Stimulated activated CD4-positive, alpha-beta T cell treated with anti-CD3 and anti-CD28 coated beads, Interleukin-4, amount 100 ng/mL, for 24 hours (primary cell): ENCODE measurements at places on chromosomes 3 and 15.

- DNase-seq: no peak
Observed at GRCh38 chr15:91127236-91127955, 27.3 kb downstream of the SV2B start.

DNA sequence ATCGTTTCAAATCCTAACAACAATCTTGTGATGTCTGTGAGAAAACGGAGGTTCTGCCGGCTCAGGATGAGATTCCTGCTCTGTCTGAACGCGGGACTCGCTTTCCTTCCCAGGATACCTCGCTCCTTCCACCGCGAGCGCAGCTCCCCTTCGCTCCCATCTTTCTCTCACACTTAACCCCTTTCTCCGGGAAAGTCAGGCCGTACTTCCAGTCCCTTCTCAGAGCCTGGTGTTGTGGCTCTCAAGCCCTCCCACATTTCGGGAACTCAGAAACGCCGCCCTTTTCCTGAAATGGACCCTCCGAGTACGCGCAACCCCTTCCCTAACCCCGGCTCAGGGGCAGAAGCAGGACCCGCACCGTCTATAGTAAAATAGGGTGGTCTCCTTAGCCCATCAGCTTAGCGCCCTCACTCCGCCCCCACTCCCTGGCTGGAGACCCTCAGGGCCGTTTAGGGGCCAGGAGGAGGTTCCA lies 378 bp upstream of the FEM1B start:
- DNase-seq: no peak

DNA sequence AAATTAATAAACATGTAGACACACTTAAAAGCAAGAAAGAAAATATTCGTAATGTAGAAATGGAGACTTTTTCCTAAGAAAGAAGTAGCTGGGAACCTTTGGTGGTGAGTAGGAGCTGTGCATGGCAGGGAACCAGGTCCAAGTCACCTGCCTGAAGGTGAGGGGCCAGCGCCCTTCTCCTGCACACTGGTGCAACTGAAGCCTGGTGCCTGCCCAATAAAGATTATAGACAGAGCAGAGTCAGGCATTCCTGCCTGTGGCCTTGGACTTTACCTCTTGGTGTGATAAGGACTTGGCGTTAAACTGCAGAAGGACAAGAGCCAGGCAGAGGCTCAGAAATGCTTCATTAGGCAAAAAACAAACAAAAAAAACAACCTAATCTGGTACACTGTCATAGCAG lies 14.2 kb downstream of the CFAP91 start:
- no peak for DNase-seq

- no peak for DNase-seq
Observed at GRCh38 chr3:143000528-143000927, 842 bp upstream of the U2SURP start.

DNA sequence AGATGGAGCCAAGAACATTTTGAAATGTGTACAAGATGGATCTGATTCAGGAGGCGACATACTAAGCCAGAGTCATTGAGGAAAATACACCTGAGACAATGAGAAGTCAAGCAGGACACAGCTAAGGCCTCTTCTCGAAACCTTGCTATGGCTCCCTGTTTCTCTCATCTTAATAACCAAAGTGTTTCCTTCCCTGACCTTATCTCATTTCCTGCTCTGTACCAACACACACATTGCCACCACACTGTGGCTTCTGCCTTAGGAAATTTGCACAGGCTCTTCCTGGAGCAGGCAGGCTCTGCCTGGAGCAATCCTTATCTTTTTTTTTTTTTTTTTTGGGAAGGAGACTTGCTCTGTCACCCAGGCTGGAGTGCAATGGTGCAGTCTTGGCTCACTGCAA lies 36.6 kb downstream of the OXSM start:
- no peak for DNase-seq

GRCh38 chr3:184746131-184747120 lies 34.6 kb upstream of the MAGEF1 start:
- DNase-seq: no peak

DNA sequence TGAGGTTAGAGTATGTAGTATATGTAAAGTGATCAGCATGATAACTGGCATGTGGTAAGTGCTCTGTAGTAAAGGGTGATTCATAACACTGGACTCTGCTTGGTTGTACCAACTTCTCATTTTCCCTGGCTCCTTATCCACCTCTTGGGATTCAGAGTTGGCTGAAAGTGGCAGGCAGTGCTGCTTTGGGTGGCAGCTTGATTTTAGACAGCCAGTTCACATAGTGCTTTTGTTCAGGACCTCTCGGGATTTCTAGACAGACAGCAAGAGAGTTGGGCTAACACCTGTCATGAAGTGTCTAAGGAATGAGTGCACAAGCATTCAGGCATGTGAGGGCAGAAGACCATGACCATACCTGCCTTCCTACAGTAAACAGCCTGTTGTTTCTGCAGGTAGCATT lies 69.0 kb downstream of the RBM6 start:
- no peak for DNase-seq

DNA sequence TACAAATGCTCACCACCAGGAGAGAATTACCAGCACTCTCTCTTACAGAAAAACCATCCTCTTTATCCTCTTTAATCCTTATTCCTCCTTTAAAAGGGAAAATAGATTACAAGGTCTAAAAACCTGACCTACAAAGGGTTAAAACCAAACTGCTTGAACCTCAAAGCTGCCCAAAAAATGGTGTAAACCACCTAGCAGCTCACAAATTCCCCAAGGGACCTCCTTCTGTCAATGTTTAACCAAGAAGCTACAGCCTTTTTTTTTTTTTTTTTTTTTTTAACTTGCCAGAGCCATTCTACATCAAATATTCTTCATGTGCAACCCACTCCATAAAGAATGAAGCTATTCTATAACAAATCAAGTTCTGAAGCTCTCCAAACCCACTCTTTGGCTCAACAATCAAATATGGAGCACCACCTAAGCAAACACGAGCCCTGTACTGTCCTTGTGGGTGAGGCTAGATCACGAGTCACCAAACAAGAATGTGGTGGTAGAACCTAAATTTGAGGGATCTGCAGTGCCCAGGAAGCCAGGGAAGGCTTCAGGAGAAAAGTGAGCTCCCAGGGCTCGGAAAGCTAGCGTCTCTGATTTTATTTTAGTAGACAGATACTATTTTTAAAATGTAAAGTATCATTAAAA lies 20.1 kb downstream of the OSBPL10 start:
- DNase-seq: no peak

- DNase-seq: no peak
Observed at GRCh38 chr15:96268442-96269204, 61.9 kb upstream of the NR2F2 start.

GRCh38 chr3:69092030-69092516 lies 7.3 kb downstream of the ARL6IP5 start:
- DNase-seq: no peak

- DNase-seq: no peak
Observed at GRCh38 chr15:52095597-52096262, 16.8 kb downstream of the BCL2L10 start.

DNA sequence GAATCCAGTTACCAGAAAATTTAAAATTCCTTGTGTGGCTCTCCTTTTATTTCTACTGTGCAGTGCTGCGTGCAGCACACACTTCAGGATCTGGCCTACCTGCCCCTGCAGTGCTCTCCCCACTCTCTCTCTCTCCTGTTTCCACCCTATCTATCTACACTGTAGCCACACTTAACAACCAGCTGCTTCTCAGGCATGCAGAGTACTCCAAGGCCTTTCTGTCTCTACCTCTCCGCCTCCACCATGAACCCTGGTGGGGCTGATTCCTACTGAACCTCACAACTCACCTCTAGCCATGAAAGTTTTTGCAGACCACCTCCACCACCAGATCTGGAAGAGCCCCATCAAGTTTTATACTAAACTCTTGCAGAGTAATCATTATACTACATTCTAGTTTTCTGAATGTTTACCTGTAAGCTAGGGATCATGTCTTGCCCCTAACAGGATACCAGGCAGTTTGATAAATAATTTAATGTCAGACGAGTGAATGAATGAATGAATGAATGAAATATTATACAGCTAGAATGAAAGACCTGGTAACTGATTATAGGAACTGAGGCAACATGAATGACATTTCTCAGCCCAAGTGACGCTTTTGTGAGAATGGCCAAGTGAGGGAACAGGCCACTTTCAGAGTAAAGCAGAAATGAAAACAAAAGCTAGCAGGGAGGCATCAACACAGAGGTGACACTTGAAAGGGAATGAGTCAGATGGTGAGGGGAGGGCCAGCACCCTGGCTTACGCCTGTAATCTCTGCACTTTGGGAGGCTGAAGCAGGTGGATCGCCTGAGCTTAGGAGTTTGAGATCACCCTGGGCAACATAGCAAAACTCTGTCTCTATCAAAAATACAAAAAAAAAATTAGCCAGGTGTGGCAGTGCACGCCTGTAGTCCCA lies 363.5 kb downstream of the FOXP1 start:
- DNase-seq: peak; percentile 60

DNA sequence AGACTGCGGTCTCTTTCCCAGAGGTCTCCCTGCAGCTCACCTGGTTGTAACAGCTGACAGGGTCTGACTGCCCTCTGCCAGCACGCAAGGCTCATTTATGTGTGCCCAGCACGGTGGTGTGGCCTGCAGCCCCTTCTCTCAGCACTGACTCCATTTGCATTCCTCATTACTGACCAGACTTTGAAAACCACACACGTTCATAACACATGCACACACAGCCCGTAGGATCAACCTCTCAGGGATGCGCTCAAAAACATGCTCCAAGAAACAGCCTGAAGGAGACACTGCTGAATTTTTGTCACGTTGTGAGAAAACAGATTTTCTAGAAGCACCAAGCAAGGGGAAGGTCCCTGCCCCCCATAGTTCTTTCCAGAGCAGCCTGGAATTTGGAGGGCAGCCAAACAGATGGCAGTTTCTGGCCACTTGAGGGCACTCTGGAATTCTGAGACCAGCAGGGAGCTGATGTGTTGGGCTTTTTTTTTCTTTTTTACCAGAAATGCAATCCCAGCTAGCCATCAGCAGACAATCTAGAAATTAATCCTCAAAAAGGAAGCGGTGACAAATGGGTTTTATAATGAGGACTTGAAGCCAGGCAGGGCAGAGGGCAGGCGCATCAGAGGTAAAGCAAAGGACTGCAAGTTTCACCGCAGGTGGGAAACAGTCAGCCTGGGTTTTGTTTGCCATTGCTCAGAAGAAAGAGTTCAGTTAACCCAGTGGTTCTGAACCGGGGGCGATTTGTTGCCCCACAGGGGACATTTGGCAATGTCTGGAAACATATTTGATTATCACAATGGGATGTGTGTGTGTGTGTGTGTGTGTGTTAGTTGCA lies 170.5 kb upstream of the PROK2 start:
- peak; percentile 45 for DNase-seq

DNA sequence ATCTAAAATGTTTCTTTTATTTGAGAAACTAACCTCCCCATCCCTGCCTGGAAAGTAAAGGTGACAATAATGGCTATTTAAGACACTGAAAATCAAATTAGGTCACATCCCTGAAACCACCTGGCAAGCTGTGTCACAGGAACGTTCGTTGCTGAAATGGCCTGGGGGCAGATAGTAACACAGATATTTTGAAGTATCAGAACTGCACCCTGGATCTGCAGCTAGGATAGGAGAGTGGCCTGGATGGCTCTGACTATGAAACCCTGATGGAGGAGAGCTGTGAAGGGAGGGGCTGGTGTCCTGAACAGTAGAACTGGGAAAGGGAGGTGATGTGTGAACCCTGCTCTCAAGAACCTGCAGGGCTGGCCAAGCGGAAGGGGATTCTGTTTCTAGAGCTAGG lies 648.3 kb upstream of the CFAP20DC start:
- DNase-seq: no peak

- no peak for DNase-seq
Observed at GRCh38 chr3:30539772-30540171, 66.6 kb upstream of the TGFBR2 start.

DNA sequence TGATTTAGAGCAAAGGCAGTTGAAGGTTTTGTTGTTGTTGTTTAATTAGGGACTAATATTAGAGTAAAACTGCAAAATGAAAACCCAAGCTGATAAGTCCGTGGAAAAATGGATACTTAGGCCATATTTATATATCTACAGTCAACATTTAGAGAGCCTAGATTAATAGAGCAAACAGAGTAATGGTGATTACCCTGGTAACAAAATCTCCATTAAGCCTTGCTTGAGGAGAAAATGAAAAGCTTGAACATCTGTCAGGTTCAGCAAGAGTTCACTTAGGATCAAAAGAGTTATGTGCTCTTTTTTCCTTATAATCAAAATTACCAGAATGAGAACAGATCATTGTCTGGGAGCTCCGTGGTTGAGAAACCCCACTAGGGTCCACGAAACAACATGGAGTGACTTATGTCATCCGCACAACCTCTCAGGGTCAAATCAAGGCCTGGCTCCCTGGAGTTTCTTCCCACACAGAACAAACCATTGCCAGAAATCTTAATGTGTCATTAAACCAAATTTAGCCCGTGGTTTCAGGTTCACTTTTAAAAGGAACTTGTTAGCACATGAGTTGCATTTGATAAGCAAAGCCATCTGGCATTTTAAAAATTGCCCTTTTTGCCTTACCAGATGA lies 381.2 kb downstream of the GABRB3 start:
- DNase-seq: no peak

DNA sequence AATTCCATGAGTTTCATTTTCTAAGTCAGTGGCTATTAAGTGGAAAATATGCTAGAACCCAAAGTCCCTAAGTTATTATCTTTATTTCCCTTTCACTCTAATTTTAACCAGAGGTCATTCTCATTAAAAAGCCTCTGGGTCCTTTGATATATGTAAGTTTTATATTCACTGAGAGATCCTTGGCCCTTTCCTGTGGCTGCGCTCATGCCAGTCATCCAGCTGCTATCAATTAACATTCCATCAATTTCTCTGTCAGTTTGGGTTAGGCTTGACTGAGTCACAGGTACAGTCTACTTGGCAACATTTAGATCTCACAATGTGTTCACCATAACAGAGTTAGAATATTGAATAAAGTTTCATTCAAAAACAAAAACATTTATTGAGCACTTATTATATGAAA lies 58.0 kb upstream of the FBN1 start:
- DNase-seq: no peak

DNA sequence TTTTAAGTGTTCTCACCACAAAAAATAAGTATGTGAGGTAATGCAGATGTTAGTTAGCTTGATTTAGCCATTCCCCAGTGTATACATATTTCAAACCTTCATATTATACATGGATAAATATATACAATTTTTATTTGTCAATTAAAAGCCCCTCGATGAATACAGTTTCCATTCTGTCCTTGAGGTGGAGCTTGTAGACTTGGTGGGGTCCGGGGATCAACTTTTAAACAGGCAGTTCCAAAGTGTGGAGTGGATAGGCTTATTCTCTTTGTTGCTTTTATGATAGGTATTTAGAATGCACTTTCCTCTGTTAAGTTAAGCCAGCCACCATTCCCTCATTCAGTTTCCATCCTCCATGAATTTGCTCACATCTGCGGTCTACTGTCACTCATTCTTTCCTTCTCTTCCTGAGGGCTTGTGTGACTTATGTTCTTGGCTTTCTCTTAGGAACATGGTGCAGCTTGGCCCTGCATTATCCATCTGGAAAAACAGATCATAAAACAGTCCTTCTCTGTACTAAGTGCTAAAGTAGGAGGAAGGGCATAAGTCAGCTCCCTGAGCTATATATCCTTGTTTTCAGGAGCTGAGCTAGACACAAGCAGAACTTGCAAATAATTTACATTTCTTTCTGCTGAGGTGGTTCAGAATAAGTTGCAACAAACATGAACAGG lies 149.1 kb downstream of the NFKBIZ start:
- DNase-seq: no peak
